Spinal cord (tissue), 10 donors: ENCODE measurements at places on chromosomes 5 and 9. TPM values are rescaled to one million over a fixed set of nuclear protein-coding genes. Genes with fewer than 3 reads are reported as not detected.

GRCh38 chr9:89431930-89432725, 65.8 kb downstream of the SEMA4D start:
- no peak overlapping the region for H3K27ac ChIP-seq
- no peaks in the 10 kb centered on the region for H3K27me3 ChIP-seq
- no peak overlapping the region for H3K4me3 ChIP-seq
- DNase-seq = no peak
- peaks cover 57% of the 10 kb centered on the region for H3K4me1 ChIP-seq

DNA sequence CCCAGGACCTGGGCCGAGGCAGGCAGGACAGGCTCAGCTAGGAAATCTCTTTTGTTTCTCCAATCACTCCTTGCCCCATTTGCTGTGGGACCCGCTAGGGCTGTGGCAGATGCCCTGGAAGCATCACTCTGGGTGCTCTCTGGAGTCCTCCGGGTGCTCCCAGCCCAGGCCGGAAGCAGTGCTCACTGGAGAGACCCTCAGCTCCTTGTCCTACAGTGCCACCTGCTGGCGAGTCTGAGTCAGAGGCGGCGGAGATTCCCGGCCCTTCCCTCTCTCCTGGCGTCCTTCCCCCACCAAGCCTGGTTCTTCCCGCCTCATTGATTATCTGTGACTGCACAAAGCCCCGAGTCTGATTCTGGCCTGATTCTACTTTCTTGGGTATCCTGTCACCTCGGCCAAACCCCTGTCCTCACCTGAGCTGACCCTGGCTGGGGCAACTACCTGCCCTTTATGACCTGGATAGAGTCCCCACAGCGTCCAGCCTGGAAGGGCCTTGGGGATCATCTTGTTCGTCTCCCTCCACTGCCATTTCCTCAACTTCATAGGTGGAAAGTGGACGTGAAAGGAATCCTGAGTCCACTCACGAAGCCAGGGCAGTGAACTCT, 7.3 kb upstream of the BARHL1 start:
- no peaks in the 10 kb centered on the region for H3K36me3 ChIP-seq
- H3K4me1 ChIP-seq = peaks cover 6% of the 10 kb centered on the region
- DNase-seq = peak; percentile 90
- no peak overlapping the region for H3K27ac ChIP-seq
- H3K27me3 ChIP-seq = peaks cover 53% of the 10 kb centered on the region

LRRC19 gene
- not detected for total RNA-seq

GABBR2 gene
- 67.7 TPM for total RNA-seq
